Spleen (tissue), 13 donors: ENCODE measurements at places on chromosomes 11 and 22. TPM values are rescaled to one million over a fixed set of nuclear protein-coding genes. Genes with fewer than 3 reads are reported as not detected.
A peak's percentile ranks its signal among the peaks of the same experiment; 100 is the strongest.

GRCh38 chr22:43887391-43887790 is 4.4 kb downstream of the PNPLA5 start:
- DNase-seq, result no peak

DNA sequence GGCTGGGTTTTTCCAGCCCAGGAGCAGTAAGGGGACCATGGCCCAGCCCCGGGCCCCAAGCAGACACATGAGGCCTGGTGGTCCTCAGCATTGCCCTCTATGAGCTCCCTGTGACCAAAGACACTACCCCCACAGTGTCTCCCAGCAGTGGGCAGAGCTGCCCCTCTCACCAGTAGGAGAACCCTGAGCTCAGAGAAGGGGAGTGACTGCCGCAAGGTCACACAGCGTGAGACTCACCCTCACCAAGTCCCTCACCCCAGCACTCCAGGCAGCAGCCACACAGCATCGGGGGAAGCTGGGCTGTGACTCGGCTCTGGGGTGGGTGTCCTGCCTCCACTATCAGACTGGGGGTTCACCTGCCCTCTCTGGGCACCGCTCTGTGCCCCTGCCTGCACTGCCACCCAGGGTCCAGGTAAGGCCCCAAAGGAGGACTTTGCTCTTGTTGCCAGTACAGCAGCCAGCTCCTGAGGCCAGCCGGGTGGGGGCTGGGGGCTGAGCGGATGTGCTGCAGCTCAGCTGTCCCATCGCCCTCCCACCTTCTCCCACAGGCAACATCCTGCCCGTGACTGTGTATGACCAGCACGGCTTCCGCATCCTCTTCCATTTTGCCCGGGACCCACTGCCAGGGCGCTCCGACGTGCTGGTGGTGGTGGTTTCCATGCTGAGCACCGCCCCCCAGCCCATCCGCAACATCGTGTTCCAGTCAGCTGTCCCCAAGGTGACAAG is 7.9 kb upstream of the SH3BP1 start:
- DNase-seq, result peak; percentile 84

GRCh38 chr11:78223320-78223954 is 34.7 kb downstream of the USP35 start:
- no peak for DNase-seq

DNA sequence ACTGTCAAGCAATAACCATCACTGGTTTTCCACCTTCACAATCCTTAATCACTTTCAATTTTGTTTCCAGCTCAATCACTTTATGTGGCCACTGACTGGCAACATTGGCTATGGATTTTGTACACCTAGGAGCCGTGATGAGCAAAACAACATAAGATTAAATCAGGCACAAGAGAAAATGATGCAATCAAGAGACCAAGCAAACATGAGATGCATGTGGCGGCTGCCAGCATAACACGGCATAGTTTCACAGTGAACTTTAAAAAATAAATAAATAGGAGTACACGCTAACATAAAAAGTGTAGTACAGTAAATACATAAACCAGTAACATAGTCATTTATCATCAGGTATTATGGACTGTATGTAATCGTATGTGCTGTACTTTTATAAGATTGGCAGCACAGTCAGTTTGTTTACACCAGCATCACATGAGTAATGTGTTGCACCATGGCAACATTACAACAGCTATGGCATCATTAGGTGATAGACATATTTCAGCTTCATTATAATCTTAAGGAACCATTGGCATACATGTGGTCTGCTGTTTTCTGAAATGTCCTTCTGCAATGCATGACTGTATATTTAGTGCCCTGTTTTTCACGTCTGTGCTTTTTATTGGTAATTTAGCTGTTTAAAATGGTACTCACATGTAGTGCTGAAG is 83.3 kb upstream of the PRDM11 start:
- no peak for DNase-seq

GRCh38 chr11:78244080-78244479 is 55.4 kb downstream of the USP35 start:
- DNase-seq, result no peak

- no peak for DNase-seq
Observed at GRCh38 chr11:37343290-37343689, 745.3 kb upstream of the RAG2 start.

DNA sequence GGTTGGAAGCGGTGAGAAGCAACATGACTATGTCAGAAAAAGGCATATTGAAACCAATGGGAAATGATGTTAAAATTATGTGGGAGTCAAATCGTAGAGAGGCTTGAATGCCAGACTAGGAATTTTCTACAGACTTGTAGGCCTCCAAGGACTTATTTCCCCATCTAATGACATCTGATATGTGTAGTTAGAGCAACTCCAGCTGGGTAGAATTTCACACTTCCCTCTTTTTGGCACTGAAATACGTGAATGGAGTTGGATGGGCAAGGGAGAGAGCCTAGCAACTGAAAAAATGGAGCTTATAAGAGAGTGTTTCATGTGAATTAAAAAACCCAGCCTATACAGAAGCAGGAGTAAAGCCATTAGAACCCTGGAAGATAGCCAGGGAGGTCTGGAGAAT is 304.2 kb downstream of the INSC start:
- no peak for DNase-seq

DNA sequence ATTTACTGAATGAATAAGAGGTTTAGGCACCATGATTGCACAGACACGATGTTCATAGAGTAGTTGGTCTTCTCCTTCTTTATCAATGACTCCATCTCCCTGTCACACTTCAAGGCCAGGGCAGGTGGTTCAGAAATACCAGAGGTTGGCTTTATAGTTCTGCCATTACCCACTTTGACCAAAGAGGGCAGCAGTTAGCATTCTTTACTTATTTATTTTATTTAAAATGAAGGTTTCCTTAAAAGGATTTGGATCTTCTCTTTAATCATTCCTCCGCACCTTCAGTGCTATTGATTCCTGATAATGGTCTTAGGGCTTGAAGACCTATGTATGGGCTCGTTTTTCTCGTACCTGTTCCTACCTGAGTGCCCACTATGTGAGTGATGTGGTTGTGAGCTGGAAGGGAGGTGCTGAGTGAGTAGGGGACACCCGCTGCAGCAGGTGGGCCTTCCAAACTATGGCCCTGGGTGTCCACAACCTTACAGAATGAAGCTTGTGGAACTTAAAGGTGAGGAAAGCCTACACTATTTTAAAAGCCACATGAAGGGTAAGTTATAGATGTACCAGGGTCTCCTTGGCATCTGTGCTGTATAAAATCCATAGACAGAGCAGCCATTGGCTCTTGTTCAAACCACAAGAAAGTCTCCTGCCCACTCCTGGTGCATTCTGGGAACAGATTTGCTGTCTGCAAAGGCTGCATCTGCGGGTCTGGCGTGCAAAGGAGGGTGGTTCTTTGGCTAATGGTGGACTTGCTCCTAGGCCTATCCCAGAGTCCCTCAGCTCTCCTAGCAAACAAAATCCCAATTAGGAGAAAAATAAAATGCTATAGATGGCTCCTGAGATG is 35.0 kb downstream of the TIMP3 start:
- DNase-seq, result no peak

- no peak for DNase-seq
Observed at GRCh38 chr11:60970890-60971289, 590 bp upstream of the CD6 start.

DNA sequence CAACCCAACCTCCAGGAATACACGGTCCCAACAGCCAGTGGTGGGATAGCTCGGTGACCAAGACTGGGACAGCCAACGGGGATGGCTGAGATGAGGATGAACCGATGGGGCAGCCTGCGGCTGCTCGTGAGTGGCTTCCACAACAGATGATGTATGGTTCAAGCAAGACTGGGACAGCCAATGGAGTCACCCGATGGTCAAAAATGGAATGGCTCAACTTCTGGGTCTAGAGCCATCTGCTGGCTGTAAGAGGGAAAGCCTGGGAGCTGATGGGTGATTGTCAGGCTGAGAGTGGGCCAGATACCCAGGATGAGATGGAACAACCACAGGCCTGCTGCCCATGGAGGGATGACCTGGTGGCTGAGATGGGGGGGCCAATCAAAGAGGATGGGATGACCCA is 35.5 kb downstream of the SYT7 start:
- no peak for DNase-seq

DNA sequence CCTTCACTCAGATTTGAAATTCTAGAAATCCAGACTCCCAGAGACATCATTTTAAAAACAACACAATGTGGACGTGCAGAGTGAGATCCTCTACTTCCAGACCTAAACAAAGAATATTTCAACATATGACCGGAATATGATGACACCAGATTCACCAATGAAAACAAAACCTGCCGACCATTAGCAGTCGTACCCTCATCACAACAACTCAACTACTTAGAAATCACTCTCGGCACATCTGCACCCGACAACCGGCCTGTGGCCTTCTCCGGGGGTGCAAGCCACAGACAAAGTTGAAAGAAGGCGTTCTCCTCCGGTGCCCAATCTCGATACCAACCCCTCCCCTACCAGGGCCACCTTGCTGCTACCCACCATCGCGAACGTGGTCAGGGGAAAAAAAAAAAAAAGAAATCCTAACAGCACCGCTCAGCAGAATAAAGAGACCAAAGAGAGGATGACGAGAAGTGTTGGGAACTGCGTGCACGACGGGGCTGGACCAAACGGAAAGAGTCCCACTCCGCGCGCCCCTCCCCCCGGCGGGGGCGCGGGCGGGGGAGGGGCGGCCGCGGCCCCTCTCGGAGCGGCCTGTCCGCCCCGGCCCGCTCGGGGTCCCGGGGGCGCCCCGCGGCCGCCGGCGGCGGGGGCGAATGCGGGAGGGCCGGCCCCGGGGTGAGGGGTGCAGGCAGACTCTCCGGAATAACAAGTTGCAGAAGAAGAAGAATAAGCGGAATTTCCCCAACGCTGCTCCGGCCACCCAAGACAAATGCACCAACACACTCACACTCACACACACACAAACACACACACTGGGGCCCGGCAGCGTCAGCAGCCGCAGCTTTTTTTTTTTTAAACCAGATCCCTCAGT is 1.7 kb downstream of the PHF21A start:
- peak; percentile 86 for DNase-seq

DNA sequence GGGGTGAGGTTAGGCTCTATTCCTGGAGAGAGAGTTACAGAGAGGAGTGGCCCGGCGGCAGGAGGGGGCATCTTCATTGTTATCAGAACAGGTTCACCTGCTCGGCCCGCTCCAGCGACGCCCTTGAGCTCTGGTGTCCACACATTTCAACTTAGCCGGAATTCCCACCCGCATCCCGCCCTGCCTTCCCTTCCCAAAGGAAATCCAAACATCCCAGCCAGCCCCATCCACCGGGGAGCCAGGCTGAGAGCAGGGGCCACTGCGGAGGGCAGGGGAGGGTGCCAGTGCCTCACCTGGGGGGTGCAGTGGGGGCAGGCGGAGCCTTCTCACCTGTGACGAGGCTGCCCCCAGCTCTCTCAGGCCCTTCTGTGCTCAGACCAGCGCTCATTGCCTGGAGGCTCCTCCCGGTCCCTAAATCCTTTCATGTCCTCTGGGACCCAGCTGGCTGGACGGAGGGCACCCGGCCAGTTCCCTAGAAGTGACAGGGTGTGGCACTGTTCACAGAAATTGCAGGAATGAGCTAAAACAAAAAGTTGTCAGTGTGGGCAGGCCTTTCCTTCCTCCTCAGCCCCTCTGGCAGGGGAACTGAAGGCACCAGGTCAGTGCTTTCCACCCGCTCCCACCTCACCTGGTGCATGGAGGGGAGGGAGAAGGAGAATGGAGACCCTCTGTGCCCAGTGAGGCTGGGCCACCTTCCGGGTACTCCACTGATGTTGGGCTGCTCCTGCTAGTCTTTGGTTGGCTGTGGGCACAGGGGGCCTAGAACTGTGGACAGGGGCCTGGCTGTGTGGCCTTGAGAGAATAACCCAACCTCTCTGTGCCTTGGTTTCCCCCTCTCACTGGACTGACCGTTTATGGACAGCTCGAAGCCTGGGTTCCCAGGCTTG is 2.2 kb upstream of the MRGPRG start:
- no peak for DNase-seq

TEX54 gene
- not detected for polyA plus RNA-seq

GGTLC2 gene
- polyA plus RNA-seq, result not detected

CBLIF gene
- polyA plus RNA-seq, result not detected

RTN4RL2 gene
- polyA plus RNA-seq, result 0.73 TPM

XKR3 gene
- 0.09 TPM for polyA plus RNA-seq

PRG3 gene
- polyA plus RNA-seq, result 0.43 TPM

TMEM138 gene
- 53.9 TPM for polyA plus RNA-seq

ZNRD2 gene
- 32.6 TPM for polyA plus RNA-seq

TRPC6 gene
- polyA plus RNA-seq, result 0.51 TPM

LRRC55 gene
- 0.04 TPM for polyA plus RNA-seq

DKK3 gene
- 14.2 TPM for polyA plus RNA-seq

TCN2 gene
- 23.1 TPM for polyA plus RNA-seq
